ENCODE measurements at places on chromosomes 6 and 20.

DNA sequence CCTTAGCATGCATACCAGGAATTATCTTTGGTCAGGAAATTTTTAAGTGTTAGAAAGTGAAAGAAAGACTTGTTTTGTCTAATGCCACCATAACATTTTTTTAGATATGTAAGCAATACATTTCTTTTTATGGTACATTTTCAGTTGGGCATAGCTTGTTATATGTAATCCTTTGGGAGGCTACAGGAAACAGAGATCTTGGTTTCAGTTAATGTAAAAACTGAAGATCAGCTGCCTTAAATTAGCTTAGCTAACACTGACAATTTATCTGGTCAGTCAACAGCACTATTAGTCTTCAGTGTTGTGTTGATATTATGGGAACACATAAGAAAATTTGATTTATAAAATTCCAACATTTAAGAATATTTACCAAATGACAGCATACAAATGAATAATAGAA lies 78.6 kb upstream of the SMIM8 start:
- no peak for DNase-seq

GRCh38 chr6:136347847-136348246 lies 58.2 kb upstream of the BCLAF1 start:
- DNase-seq, result no peak

- DNase-seq, result no peak
Observed at GRCh38 chr6:96304997-96305396, 216.6 kb upstream of the UFL1 start.

DNA sequence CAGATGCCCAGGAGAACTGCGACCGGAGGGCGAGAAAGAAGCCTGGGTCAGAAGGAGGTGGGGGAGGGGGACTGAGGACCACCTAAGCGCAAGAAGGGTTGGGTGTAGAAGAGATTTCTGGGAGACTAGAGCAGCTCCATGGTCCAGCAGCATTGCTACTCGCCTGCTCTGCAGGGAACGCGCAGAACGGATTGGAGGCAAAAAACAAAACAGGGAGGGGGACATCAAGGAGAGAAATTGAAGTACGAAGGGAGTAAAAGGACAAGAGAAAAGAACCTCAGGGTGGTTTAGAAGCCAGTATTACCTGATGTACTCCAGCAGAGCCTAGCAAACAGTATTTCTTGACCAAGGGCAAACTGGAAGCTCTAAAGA lies 537 bp upstream of the GABBR1 start:
- DNase-seq, result no peak
